ENCODE measurements at places on chromosomes 2 and 18. TPM values are rescaled to one million over a fixed set of nuclear protein-coding genes. Genes with fewer than 3 reads are reported as not detected.

Gene HSPE1
- total RNA-seq: 345 TPM

Gene STPG4
- total RNA-seq: not detected

Gene SPC25
- 35.6 TPM for total RNA-seq

GRCh38 chr2:166610913-166611305 is 116.9 kb upstream of the SCN7A start:
- H3K4me3 ChIP-seq: peak overlapping the region; percentile 57
- no peaks in the 10 kb centered on the region for H3K36me3 ChIP-seq
- H3K27ac ChIP-seq: no peak overlapping the region
- H3K4me1 ChIP-seq: peaks cover 12% of the 10 kb centered on the region
- DNase-seq: no peak

Gene SP3
- total RNA-seq: 80.5 TPM
